HFFc6 (cell line): ENCODE measurements at places on chromosomes 1 and 21. TPM values are rescaled to one million over a fixed set of nuclear protein-coding genes. Genes with fewer than 3 reads are reported as not detected.

DNA sequence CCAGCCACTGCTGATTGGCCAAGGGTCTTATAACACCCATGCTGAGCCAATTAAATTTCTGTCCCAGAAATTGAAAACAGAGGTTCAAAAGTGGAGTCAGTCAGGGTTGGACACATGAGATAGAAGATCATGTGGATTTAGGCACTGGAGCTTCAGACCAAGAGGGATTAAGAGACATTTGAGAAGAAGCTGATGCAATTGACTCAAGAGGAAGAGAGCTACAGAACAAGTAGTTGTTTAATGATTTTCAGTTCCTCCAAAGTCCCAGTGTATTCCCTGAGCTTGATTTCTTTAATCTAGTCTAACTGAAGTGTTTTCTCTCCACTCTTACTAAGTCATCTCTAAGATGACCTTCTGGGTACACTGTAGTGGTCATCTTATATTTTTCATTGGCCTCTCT lies 227.1 kb downstream of the DUSP10 start:
- DNase-seq = no peak

- DNase-seq = no peak
Measured at GRCh38 chr1:71233645-71234044, 152.8 kb upstream of the ZRANB2 start.

- DNase-seq = no peak
Measured at GRCh38 chr1:200362421-200362820, 47.4 kb downstream of the ZNF281 start.

DNA sequence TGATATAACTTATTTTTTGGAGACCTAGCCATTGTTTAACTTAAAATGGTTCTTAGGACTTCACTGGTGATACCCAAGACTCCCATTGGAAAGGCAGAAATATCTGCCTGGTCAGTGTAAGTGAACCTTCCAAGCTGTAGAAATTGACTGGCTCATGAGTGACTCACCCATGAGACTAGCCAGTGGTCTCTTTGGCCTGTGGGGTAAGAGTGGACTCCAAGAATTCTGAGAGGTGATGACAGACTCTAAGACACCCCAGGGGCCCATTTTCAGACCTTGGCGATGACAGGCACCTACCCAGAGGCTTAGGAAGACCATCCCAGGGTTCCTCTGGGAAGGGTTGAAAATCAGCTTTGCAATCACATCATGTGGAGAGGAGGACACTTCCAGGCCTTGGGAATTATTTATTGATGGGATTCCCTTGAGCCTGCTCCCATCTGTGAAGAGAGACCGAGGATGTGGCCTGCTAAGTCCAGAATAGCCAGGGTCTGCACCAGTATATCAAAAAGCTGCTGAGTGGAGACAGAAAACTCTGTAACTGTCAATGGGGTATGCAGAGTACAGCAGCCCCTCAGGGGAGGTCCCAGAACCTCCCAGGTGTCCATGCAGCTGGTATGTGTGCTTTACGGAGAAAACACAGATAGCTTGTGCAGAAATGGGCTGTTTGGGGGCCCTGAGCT lies 78.9 kb downstream of the KAZN start:
- no peak for DNase-seq

DNA sequence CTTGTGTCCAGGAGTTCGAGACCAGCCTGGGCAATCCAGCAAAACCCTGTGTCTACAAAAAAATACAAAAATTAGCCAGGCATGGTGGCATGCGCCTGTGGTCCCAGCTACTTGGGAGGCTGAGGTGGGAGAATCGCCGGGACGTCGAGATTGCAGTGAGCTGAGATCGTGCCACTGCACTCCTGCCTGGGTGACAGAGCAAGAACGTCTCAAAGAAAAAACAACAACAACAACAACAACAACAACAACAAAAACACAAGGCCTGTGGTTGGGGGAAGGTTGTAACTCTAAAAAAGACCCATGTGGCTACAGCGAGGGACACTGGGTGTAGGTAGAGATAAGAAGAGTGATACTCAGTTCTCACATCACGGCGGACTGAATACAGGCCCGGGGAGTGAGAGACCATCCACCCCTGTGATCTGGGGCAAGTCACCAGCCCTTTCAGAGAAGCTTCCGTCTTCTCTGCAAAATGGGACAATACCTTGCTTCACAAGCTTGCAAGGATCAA lies 848 bp upstream of the CDC42 start:
- no peak for DNase-seq

DNA sequence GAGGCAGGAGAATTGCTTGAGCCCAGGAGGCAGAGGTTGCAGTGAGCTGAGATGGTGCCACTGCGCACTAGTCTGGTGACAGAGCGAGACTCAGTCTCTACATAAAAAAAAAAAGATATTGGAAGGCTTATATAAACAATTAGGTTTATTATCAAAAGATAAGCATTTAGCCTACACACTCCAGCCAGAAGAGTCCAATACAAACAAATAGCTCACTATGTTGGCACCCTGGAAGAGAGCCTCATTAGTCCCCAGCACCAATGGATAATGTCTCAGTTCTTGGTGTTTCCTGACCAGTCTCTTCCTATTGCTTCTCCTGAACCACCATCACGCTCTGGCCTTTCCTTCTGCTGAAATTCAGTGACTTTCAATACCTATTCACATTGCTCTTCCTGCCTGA lies 48.6 kb upstream of the ATP1A1 start:
- no peak for DNase-seq

Gene RXFP4
- not detected in 3 replicates for total RNA-seq

- peak; percentile 69 for DNase-seq
Measured at GRCh38 chr1:207868251-207868773, 42.6 kb downstream of the CD34 start.

Gene LRP8
- 8.2 to 16.6 TPM (median 11.0 TPM) in 3 replicates for total RNA-seq

- peak; percentile 74 for DNase-seq
Measured at GRCh38 chr1:19974822-19975416, 4.5 kb downstream of the PLA2G2A start.

GRCh38 chr1:192270398-192270797 lies 46.4 kb upstream of the RGS21 start:
- DNase-seq = no peak

Gene SAMSN1
- not detected in 3 replicates for total RNA-seq

- peak; percentile 40 for DNase-seq
Measured at GRCh38 chr1:2548068-2548589, 8.0 kb upstream of the TNFRSF14 start.

GRCh38 chr1:207841293-207841692 lies 69.6 kb downstream of the CD34 start:
- no peak for DNase-seq

GRCh38 chr1:4019147-4019521 lies 119.1 kb upstream of the C1orf174 start:
- no peak for DNase-seq

DNA sequence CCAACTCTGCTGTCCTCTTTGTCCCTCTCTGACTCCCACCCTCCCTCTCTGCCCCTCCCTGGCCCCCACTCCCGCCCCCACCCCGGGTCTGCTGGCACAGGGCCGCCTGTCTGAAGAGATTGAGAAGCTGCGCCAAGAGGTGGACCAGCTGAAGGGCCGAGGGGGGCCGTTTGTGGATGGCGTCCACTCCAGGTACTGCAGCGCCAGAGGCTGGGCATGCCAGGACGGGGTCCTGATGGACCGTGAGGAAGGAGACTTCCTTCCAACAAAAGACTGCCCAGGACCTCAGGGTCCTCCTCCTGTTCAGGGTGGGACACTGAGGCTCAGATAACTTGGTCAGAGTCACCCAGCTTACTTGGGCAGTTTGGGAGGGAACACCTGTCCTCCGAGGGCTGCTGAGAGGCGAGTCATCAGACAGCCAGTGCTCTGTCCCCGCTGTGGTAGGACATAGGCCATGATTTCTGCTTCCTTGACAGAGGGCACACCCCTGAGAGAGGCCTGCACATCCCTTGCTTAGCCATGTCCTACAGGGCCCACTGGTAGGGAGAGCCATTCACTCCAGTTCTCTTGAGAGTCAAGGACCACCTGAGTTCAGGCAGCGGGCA lies 23.4 kb downstream of the PPFIA4 start:
- DNase-seq = no peak

DNA sequence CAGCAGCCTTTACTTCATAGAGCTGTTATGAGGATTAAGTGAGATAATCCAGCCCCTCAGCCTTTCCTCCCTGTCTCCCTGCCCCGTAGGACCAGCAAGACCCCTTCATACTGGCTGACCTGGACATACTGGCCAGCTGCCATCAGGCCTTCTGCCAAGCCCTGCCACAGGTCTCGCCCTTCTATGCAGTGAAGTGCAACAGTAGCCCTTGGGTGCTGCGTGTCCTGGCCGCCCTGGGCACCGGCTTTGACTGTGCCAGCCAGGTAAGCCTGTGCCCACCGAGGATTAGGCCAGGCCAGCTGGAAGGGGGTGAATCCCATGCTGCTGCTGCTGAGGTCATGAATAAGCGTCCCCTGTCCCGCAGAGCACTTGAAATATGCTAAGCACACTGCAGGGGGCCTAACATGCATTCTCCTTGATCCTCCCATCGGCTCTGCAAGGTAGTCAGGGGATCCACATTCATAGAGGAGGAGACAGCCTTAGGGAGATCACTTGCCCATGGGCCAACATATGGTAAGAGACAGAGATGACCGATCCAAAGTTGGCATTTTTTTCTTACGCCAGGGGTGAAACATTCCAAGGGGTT lies 73.3 kb upstream of the TINAGL1 start:
- no peak for DNase-seq

- no peak for DNase-seq
Measured at GRCh38 chr1:172211221-172211620, 209.3 kb upstream of the C1orf105 start.

GRCh38 chr1:216535059-216535458 lies 111.8 kb upstream of the USH2A start:
- no peak for DNase-seq

DNA sequence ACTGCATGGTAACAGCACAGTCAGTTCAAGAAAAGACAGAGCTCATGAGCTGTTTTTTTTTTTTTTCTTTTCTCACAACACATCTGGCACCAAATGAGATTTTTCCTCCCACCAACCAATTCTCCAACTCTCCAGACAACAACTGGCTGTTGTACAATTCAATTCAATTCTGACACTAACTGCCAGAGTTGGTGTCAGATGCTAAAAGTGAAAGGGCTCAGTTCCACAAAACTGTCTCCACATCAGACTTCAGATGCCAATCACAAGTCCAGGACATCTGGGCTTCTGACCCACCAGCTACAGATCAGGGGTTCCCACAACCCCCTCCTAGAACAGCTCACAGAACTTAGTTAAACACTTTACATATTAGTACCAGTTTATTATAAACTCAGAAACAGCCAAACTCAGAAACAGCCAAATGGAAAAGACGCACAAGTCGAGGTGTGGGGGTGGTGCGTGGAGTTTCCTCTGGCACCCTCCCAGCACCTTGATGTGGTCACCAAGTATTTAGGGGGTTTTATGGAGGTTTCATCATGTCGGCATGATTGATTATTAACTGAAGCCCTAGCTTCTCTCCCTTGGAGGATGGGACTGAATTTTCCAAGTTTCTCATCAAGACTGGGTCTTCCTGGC lies 39.2 kb upstream of the LRRC8D start:
- DNase-seq = no peak

DNA sequence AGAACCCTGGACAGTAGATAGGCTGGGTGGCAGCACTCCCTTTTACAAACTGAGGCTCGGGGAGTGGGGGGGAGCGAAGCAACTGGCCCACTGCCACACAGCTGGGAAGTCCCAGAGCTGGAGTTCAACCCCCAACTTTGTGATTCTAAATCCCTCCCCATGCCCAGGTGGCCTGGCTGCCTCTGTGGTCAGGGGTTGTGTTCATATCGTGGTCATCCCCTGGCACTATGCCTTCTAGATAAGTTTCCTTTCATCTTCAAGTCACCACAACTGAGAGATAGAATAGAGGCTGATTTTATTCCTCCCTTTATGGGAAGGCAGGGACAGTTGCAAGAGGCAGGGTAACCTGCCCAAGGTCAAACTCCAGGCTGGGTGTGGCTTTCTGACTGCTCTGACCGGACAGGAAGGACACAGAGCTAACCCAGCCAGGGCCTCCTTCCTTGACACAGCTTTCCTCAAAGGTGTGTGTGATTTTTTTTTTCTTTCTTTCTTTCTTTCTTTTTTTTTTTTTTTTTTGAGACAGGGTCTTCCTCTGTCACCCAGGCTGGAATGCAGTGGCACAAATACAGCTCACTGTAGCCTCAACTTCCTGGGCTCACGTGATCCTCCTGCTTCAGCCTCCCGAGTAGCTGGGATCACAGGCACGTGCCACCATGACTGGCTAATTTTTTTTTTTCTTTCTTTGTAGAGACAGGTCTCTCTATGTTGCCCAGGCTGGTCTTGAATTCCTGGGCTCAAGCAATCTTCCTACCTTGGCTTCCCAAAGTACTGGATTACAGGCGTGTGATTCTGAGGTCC lies 18.4 kb upstream of the TNFRSF1B start:
- no peak for DNase-seq

DNA sequence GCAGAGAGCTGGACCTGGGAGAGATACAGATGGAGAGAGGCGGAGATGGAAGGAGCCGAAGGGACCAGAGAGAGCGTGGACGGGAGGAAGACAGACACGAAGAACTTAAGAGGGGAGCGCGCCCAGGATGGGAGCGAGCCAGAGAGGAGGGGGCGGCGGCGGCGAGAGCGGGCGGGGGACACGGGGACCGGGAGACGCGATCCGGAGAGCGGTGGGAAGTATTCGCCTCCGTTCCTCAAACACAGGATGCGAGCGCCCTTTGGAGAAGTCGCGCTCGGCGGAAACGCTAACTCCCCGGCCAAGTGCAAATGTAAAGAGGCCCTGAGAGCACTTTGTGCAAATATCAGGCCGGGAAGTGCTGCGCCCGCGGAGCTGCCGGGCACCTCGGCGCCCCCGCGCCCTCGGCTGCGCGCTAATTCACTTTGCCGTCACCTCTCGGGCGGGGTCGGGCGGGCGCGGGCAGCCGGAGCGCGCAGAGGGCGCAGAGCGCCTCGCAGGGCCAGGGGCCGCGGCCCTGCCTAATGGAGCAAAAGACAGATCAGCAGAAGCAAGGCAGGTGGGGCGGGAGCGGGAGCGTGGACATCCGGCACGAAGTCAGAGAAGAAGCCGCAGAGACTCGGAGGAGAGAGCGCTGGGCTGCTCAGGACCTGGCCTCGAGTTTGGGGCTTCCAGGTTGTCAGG lies 281.2 kb downstream of the RRAGC start:
- no peak for DNase-seq

Gene PCP4L1
- total RNA-seq = not detected in 3 replicates

Gene DYNLT4
- not detected in 3 replicates for total RNA-seq
